ENCODE measurements at places on chromosomes 3 and 15.

- no peak for DNase-seq
These were observed 18.3 kb downstream of the TMEM62 start for GRCh38 chr15:43151688-43152087.

DNA sequence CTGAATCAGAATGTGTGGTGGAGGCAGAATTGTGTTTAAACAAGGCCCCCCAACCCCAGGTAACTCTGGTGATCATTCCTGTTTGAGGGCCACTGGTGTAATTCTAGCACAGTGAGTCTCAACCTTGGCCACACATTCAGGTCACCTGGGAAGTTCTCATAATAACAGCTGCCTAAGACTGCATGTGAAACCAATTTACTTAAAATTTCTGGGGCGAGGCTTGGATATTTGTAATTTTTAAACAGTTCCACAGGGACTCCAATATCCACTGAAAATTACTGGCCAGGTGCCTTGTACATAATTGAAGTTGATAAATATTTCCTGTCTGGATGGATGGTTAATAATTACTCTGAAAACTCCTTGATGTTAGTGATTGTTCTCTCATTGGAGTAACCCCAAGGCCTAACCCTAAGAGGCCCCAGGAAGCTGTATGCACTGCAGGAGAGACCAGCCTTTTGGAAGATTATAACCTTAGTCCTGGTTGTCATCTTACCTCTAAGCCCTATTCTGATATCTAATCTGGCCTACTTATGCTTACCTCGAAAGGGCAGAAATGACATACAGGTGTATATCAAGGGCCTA is 25.7 kb upstream of the EPHB1 start:
- no peak for DNase-seq

- DNase-seq = no peak
These were observed 65.5 kb upstream of the SLC7A14 start for GRCh38 chr3:170651260-170651845.

DNA sequence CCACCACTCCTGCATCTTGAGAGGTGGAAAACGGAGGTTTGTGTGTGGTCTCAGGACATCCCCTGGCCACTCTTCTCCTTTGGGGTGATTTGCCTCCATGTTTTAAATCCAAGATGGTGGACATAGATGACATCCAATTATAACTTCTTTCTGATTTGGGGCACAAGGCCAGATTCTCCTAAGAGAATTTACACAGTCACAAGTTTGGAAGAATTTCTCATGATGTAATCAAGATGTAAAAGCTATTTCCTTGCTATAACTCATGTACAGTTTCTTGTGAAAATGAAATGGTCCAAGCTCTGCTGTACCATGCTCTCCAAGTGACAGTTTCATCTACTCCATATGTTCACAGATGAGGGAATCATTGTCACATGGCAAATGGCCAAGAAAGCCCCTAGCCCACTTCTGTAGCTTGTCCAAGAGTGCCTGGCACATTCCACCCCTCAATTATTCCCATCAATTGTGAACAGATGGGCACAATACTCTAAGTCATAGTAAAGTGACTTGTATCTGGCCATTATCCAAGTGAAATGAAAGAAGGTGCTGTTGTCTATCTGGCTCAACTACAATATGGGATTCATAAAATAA is 134.6 kb upstream of the ROPN1 start:
- peak; percentile 21 for DNase-seq

DNA sequence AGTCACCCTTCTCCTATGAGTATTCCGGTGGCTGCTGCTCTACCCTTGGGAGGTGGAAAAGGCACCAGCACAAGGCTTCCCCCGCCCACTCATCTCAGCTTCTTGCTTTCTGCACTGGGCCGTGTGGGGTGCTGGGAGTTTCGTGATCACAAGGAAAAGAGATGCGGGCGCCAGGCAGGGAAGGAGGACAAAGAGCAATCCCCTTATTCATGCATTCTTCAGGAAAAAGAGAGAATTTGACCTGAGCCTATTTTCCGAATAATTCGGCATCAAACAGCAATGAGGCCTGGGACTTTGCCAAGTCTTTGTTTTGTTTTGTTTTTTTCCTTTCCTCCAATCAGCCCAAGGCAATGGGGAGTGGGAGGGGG is 102.2 kb upstream of the LPP start:
- DNase-seq = no peak

Data from NCI-H2227 treated with DMSO at 0.1 percent for 48 hours (cell line).